ENCODE measurements at places on chromosomes 1 and 21.

DNA sequence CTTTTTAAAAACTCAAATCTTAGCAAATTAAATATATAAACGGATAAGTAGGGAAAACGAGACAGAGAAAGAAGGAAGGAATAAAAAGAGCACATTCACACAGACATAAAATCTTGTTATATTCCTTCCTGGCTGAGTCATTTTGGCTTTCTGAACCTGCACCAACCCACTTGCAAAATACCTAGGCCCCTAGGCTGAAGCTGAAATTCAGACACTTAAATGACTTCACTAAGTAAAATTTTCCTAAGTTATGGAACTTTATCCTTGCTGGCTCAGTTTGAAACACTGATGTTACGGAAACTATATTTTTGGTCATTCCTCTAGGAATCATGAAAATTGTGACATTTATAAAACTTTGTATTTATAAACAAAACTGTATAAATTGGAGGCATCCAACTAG lies 462.8 kb upstream of the NFIA start:
- DNase-seq: no peak

DNA sequence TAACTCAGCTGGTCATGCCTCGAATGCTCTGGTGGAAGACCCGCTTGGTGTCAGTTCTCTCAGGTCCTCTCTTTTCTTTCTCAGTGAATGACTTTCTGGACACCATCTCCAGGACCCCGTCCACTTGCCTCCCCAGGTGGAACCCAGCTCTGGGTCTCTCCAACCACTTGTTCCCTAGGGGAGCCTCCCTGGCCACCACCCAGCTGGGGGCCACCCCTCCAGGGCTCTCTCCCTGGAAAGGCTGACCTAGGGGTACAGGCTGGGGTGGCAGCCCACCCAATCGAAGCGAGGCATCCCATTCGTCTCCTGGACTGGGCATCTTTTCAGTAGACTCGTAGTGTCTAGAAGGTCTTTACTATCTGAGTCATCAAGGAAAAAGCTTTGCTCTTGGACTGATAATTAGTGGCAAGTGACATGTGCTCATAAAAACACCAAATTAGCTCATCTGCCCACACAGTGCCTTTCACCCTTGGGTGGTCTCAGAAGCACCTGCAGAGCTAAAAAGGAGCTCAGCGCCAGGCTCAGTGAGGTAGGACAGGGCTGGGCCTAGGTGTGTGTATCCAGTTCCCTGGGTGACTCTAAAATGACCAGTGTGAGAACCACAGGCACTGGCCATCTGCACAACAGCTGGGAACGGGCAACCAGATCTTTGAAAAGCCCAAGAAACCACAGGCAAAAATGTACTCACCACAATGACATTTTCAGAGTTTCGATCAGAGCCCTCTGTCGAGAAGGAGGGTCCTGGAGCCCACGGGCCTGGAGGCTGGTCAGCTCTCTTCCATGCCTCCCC lies 2.4 kb upstream of the PDXK start:
- no peak for DNase-seq

DNA sequence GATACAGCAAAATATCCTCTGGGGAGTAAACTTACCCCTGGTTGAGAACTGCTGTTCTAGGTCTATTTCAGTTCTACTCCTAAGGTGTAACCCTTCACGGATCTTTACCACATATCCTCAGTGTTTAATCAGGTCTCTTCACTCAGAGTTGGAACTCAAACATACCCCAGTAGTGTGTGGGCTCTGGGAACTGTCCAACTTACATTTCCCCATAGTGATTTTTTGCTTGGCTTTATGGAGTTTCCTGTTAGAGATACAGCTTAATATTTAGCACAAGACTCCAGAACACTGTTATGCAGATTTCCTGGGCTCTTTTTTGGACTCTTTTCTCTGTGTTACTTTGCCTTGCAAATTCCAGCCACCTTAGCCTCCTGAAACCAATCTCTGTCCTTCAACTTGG lies 26.7 kb upstream of the LIN9 start:
- DNase-seq: no peak

DNA sequence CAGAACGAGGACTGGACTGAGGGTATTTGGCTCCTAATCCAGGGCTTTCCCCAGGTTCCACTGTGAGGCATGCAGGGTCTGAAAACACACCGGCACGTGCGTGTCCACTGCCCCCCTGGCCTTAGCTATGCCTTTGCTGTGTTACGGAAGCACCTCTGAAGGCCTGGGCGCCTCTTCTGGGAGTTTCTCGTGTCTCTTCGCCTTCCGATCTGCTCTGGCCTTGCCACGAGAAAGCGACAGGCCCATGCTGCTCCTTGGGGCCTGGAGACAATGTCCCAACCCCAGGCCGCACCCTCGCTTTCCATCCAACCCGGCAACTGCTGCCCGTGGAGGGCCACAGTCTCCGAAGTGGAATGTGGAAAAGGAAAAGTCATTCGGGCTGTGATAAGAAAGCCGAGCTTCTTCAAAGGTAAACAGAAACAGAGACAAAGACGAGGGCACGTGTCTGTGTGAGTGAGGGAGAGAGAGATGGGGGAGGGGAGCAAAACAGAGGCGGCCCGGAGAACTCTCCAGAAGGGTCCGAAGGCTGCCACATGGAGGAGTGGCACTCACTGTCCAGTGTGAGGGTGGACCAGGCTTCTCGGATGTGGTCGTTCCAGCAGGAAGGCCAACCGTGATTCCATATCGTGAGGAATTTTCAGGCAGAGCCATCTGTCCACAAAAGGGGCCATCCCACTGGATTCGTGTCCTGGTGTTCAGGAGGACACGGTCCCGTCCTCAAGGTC lies 3.4 kb upstream of the UMODL1 start:
- no peak for DNase-seq

- DNase-seq: no peak
Measured at GRCh38 chr1:247056071-247056470, 22.5 kb downstream of the ZNF670 start.

GRCh38 chr21:46065914-46066551 lies 31.9 kb upstream of the COL6A2 start:
- no peak for DNase-seq

- peak; percentile 73 for DNase-seq
Measured at GRCh38 chr1:159780583-159781582, at the start of gene DUSP23. Gene DUSP23, plus strand, starts transcription at chr1:159780962. Its CDS starts 139 bp downstream, at chr1:159781101.

GRCh38 chr1:172670791-172671190 lies 11.9 kb downstream of the FASLG start:
- no peak for DNase-seq

- peak; percentile 20 for DNase-seq
Measured at GRCh38 chr1:237124856-237125462, 83.0 kb downstream of the RYR2 start.

- DNase-seq: no peak
Measured at GRCh38 chr21:35333831-35334618, 284.9 kb upstream of the RUNX1 start.

- DNase-seq: no peak
Measured at GRCh38 chr1:232682248-232682647, 52.3 kb upstream of the SIPA1L2 start.

DNA sequence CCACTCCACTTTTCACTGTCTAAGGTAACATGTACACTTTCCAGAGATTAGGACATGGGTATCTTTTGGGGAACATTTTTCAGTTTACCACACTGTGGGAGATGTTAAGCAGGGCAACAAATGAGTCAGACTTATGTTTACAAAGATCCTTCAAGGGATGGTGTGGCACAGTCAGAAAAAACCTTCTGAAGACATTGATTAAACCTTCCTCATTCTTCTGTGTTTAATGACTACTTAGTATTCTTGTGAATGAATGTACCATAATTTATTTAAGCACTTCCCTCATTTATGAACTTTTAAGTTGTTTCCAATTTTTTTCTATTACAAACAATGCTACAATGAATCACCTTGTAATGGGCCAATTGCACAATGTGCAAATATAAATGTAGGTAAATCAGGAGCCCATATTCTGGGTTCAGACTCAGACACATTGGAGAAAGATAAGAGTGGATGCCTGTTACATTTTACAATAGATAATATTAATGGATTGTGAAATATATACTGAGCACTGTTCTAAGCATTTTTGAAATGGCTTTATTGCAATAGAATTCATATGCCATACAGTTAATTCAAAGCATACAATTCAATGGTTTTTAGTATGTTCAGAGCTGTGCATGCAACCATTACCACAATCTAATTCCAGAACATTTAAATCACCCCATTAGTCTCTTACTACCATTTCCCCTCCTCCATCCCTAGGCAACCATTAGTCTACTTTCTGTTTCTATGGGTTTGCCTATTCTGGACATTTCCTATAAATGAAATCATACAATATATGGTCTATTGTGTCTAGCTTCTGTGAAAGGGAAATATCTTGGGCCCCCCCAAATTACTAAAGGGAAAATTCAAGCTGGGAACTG lies 1.9 kb upstream of the SFT2D2 start:
- DNase-seq: no peak

- no peak for DNase-seq
Measured at GRCh38 chr1:203871114-203871880, 9.9 kb downstream of the SNRPE start.

GRCh38 chr1:198902655-198903054 lies 263.8 kb downstream of the PTPRC start:
- DNase-seq: no peak

- DNase-seq: no peak
Measured at GRCh38 chr1:121538943-121539575, 354.3 kb downstream of the SRGAP2C start.

DNA sequence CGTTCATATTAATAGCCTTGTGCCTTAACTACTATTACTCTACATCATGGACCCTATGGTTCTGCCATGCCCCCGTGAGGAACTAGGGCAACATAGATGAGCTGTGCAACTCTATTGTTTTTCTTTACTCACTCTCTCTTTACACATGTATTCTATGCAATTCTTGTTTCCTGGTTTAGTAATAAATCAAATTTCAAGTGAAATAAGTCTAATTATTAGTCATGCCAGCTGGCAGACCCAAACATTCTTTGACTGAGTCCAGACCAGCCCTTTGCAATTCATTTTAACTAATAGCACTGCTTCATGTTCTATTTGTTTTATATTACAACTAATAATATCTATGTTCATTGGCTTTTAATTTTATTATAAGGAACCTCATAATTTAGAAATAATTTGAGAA lies 789.3 kb upstream of the ADAMTS5 start:
- no peak for DNase-seq

DNA sequence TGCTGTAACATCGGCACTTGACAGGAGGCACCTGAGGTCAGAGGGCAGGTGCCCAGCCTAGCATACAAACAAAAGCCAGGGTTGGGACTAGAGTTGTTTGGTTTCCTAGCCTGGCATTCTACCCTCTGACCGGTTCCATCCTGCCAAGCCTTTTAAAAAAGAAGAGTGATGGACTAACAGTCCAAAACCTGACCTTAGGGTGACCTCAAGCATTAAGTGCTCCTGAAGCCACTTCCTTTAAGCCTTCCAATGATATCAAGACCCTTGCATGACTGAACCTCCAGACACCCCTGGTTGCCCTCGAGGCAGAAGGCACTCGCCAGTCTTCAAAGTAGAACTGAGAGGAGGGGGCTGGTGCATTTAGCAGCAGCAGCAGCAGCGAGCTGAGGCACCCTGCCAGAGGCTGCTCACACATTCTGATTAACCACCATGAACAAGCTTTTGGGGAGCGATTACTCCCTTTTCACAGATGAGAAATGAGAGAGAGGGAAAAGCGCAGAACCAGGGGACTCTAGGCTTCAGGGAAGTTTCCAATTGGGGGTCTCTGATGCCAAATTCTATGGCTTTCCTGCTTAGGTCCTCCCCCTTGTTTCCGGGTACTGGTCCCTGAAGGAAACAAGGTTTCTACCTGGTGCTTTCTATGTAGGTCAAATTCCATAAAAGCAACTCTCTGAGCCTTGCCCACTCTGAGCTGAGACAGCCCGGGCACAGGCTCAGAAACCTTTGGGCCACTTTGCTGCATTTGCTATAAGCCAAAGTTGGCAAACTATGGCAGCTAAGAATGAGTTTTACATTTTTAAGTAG lies 9.2 kb downstream of the SLC2A1 start:
- no peak for DNase-seq

GRCh38 chr1:21857142-21857839 lies 45.2 kb downstream of the LDLRAD2 start:
- DNase-seq: no peak

- no peak for DNase-seq
Measured at GRCh38 chr21:46425041-46425440, 33.6 kb upstream of the DIP2A start.

- DNase-seq: no peak
Measured at GRCh38 chr1:151775894-151776664, 12.8 kb upstream of the MRPL9 start.

DNA sequence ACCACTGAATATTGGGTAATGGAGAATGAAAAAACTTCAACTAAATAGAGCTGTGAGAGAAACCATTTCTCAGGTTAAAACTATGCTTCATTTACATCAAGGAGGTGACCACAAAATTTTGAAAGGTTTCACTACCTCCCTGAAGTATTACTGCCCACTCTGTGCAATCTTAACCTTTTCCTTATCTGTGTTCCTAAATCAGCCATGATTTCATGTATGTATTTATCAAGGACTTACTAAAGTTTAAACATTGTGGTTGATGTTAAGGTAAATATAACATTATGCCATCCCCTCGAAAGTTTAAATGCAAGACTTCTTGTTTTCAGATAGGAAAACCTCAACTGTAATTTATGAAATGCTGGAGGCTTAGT lies 84.4 kb downstream of the CLEC20A start:
- DNase-seq: no peak

DNA sequence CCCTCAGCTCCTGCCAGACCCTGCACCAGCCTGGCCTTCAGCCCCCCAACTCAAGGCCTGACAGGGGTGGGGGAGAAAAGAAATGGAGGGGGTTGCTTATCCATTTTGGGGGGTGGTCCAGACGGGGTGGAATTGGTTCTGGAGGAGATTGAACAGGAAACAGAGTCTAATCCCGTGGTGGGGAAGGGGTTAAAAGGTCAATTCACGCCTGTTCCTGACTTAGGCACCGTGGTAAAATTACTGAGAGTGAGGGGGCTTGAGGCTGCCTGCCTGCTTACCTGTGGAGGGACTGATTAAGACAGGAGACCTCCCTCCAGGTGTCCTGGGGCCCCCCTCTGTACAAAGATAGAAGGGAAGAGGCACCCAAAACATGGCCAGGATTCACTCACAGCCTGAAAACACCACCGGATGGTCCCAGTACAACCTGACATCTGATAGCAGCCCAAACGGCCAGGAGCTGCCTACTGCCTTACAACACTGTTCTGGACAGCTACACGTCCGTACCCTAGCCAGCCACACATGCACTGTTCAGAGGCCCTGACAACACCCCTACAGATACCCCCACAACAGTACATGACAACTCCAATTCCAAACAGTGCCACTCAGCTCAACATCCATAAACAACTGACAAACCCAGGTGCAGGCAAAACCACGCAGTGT lies 31.8 kb downstream of the AHDC1 start:
- DNase-seq: no peak

DNA sequence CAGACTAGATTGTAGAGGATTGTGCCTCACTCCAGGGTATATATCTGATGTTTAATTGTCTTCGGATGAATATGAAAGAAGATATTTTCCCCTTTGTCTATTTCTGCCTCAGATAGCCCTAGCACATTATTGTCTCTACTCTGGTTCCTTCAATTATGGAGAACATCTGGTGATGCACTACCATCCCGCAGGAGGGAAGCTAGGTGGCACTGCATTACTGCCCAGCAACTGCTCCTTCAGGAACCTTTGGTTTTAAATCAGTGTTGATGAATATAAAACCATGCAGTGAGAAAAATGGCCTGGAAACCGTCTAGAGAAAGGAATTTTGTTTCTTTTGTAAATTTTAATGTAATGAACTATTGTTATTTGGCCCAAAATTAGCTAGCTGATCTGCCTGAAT lies 68.5 kb downstream of the GPR88 start:
- DNase-seq: no peak

Measured in NCI-H748 treated with DMSO at 0.1 percent for 48 hours (cell line).